ENCODE measurements at places on chromosomes 4 and X.
A peak's percentile ranks its signal among the peaks of the same experiment; 100 is the strongest.

- DNase-seq = no peak
These were observed 369.6 kb upstream of the SLC7A11 start for GRCh38 chr4:138611721-138612120.

DNA sequence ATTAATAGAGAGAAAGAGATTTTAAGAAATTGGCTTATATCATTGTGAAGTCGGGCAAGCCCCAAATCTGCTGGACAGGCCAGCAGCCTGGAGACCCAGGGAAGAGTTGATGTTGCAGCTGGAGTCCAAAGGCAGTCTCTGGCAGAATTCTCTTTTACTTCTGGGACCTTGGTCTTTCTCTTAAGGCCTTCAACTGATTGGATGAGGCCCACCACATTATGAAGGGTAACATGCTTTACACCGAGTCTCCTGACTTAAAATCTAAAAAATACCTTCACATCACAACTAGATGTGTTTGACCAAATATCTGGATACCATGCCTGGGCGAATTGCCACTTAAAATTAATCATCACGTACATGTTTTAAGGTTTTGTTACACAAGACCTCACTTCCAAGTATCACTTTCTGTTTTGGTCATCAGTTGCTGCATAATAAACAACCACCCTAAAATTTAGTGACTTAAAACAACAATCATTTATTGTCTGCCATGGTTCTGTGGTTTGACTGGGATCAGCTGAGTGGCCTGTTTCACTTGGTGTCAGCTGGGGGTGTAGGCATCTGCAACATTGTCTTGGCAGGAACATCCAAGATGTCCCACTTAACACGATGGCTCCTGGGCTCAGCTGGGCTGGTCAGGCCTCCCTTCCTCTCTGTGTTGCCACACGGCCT, 3.4 kb downstream of the CD38 start:
- no peak for DNase-seq

- peak; percentile 59 for DNase-seq
These were observed 66.4 kb downstream of the JADE3 start for GRCh38 chrX:46978341-46979291.

DNA sequence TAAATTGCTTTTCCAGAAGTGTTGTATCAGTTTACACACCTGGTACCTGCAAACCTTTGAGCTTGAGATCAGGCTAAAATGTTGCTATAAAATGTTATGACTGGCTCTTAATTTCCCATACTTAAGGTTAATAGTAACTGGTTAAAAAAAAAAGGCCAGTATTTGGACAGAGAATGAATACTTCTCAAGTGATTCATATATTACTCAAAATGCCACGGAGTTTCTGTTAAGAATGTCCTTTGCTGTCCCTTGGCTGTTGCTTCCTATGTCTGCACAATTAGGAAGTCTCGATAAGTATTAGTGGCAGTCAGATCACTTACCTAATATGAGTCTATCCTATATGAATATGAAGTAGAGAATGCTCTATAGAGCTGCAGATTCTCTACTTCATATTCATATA, 232.2 kb upstream of the IGFBP7 start:
- DNase-seq = no peak

DNA sequence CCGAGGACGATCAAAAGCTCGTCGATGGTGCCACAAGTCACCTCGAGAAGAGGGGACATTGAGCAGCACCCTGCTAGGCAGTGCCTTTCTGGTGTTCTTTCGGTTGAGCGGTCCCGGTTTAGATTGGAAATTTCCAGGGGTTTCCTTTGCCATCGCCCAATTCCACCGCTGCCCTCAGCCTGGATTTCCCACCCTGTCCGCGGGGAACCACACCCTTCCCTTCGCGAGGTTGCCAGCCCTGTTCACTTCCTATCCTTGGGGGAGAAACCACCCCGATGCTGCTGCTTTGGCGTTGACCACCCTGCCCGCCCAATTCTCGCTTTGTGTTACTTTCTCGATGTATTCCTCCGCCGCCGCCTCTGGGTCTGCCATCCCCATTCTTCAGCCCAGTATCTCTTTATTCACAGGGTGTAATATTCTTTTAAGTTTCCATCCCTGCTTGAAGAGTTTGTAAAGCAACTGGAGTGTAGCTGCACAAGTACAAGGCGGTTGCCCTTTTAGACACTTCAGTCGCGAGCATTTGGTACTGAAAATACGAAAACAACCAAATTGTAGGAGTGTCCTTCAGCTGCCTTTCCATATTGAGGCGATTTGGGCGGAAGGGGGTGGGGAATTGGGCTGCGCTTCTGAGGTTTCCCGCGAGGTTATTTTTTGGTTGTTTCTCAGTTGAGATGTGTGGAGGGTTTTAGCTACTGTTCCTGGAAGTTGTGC, 1.1 kb downstream of the OGT start:
- DNase-seq = no peak

DNA sequence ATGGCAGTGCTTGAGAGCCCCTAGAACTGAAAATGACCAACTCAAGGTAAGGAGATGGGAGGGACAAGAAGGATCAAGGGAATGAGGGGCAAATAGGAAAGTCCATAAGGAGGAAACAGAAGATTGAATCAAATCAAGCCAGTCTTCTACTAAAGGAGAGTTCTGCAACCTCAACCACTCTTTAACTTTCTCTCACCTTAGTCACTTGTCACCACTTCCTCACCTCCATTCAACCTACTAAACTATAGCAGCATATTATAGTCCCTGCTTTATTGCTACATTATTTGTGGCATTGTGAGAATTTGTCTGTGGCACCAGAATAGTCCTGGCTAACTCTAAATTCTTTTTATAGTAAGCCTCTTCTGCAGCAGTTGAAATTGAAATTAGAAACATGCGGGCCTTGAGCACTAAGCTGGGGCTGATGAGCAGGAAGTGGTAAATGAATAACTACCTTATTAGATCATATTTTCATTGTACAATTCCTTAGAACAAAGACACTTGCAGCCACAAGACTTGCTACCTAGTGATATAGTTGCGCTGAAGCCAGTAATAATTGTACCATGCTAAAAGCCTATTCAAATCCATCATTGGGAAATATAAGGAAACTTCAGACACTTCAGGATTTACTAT, 336.9 kb downstream of the ZNF674 start:
- DNase-seq = no peak

DNA sequence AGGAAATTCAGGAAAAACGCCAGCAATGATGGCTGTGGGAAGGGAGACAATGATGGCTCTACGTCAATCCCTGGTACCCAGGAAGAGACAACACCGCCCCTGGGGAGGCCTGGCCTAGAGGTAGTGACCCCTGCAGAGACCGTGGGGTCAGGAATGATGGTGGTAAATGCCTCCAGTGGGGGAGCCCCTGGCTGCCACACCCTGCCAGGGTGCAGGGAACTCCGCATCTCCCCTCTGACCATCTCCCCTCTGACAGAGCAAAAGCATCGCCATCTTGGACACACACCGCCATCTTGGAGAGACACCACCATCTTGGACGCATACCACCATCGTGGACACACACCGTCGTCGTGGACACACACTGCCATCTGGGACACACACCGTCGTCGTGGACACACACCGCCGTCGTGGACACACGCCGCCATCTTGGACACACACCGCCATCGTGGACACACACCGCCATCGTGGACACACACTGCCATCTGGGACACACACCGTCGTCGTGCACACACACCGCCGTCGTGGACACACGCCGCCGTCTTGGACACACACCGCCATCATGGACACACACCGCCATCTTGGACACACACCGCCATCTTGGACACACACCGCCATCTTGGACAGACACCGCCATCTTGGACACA, 9.9 kb downstream of the ASMTL start:
- DNase-seq = no peak

GRCh38 chr4:124386163-124386562, 326.4 kb downstream of the ANKRD50 start:
- DNase-seq = no peak

GRCh38 chr4:30601070-30601865, 118.9 kb upstream of the PCDH7 start:
- DNase-seq = no peak

DNA sequence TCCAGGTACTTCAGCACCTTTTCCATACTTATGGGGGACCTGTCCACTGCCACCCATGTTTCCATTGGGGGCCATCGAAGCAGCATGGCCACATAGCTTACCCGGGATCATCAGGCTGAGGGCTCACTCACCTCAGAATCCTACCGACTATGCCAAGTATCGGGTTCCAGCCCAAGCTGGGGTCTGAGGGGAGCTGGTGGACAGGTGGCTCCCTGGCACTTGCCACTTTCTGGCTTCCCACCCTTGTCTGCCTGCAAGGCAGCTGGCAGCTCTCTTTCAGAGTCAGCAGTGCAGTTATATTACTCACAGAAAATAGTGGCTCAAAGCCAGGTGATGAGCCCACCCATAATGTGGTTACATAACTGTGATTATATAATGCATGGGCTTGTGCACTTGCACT, 1153.8 kb downstream of the STIM2 start:
- DNase-seq = no peak

DNA sequence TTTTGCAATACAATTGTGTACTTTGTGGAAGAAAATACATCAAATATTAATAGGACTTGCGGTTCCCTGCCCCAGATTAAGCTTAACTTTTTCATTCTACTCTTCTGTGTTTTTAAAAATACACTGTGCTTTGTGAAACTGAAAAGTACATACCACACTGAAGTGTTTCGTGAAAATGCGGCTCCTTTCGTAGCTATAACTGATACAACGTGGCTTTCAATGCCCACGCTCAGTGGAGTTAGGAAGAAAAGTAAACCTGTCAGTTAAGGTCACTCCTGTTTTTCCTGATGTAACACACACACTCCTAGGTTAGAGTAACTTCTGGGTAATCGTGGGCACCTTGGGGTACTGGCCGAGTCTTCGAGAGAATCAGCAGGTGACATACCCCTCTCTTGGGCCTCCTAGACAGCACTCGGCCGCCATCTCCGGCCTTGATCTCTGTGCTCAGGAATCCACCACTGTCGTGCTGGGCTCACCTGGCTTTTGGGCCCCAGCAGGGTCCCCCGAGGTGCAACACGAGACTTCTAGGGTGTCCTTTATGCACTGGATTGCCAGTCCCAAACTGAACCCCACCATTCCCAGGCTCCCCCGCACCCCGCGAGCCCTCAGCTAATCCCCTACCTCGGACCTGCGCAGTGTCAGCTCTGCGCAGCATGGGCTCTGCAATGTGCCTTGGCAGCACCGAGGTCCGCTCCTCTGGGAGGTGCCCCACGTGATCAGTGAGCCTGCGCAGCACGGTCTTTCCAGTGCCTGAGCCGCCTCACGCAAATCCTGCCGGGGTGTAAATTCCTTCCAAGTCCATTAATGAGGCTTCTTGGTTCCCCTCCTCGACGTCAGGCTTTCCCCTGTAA, 162.6 kb upstream of the INTU start:
- no peak for DNase-seq

- no peak for DNase-seq
These were observed 165.0 kb upstream of the ZCCHC13 start for GRCh38 chrX:74138943-74139342.

DNA sequence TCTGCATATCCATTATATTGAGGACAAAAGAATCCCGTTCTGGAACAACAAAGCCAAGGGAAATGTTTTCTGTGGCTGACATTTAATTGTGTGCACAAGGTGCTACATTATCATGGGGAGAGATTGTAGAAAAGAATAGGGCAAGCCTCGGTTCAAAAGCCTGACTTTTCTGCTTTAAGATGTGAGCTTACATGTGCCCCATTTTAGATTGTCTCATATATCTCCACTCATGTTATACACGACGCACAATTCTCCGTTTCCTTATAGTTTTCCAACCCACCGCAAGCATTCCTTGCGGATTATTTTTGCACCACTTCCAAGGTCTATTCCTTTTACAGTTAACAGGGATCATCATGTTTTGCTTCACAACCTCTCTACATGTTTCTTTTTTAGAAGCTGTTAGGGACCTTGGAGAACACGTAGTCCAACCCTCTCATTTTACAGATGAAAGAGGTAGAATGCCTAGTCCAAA, 99.6 kb upstream of the MAML3 start:
- no peak for DNase-seq

DNA sequence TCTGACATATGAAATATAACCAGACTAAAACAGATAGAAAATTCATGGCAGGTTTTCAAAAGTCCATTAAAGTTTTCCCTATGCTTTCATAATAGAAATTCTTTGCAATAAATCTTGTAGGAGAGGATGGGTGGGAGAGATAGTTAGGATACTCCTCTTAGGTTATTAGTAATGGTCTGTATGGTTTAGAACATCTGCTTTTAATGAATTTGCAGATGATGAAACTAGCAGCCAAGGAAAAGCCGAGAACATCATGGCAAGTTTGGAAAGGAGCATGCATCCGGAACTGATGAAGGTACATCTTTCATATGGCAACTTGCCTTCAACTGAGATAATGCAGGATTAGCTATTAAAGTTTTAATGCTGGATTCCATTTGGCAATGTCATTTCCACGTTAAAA, 70.7 kb downstream of the DOCK11 start:
- DNase-seq = no peak

- no peak for DNase-seq
These were observed 128.9 kb downstream of the MAB21L2 start for GRCh38 chr4:150710770-150711375.

- no peak for DNase-seq
These were observed 41.0 kb upstream of the KLHL34 start for GRCh38 chrX:21699136-21699535.

- DNase-seq = no peak
These were observed 60.6 kb upstream of the SLC39A8 start for GRCh38 chr4:102405821-102406401.

DNA sequence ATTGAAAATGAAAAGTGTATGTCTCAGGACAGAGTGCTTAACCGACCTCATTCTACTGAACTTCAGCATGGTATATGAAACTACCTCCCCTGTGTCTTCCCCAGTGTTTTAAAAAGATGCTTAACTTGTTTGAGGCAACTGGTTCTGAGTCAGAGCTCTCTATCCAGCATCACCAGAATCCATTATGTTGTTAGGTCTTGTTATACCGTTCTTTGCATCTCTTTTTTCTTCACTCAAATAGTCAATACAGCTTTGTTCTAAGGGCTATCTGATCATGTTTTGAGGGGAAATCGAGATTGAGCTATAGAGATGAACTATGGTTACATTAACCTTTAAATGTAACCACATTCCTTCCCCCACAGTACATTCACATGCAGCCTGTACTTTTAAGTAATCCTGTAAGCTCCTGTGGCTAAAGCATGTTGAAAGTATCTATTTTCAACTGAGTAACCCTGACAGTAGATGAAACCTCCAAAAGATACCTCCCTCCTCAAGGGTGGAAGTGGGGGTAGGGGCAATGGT, 514.4 kb downstream of the RPA4 start:
- DNase-seq = no peak

DNA sequence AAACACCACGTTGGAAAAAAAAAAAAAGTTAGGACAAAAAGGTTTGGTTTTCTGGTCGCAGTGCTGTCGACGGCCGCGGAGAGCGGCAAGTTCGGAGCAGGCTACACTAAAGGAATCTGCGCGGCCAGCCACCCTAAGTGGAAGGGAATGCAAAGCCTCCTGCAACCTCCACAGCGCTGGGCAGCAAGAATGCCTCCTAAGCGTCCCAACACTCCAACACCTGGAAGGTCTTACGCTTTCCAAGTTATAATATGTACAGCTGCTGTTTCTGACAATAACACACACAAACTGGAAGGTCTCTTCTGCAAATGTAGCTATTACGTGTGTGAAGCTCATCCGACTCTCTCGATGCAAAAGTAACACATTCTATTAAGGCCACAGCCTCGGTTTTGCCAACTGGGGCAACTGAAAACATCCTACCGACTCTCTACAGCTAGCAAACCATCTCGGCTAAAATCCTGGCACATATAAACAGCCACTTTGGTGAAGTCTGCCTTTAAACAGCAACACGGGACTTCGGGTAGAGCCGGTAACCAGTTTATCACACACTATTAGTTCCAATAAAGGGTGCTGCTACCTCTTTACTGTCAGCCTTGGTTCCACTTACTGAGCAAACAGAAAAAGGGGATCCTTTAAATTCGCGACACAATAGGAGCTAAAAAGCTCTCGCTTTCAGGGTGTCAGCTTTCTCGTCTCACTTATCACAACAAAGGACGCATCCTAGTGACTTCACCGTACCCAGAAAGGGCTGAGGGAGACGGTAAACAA, 895 bp downstream of the SMIM14 start:
- DNase-seq = no peak
